ENCODE measurements at places on chromosomes 2 and 18.

GRCh38 chr18:55340998-55341397 lies 247.0 kb downstream of the TCF4 start:
- DNase-seq = no peak

GRCh38 chr2:40511661-40512213 lies 59.8 kb upstream of the SLC8A1 start:
- no peak for DNase-seq

DNA sequence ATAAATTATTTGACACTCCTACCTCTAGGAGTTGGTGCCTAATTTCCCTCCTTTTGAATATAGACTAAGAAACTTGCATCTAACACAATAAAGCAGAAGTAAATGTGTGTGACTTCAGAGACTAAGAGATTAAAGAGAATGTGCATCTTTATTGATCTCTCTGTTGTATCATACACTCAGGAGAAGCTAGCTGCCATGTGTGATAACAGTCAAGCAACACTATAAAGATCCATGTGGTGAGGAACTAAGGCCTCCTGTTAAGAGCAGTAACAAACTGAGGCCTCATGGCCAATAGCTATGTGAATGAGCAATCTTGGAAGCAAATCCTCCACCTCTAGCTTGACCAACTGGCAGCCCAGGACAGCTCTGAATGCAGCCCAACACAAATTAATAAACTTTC lies 3.4 kb downstream of the FANCL start:
- DNase-seq = no peak

- no peak for DNase-seq
Observed at GRCh38 chr18:13287372-13287771, 68.8 kb downstream of the LDLRAD4 start.

DNA sequence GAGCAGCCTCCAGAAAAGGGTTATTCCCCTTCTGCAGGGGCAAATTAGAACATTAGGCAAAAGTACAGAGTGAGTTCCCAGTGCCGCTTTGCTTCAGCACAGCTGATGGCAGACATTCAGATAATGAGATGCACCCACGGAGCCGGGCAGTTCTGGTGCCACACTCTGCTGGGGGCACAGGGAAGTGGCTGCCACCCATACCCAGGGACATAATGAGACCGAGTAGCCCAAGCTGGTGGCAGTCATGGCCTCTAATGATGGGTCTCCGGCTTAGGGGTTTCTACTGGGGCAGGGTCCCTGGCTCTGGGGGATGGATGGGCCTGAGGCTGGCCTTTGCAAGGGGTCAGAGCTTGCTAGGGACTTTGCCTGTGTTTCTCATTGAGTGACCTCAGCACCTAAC lies 26.2 kb downstream of the GLI2 start:
- DNase-seq = no peak

GRCh38 chr2:219552382-219553167 lies 8.7 kb downstream of the TMEM198 start:
- DNase-seq = no peak

GRCh38 chr2:17311106-17311619 lies 207.1 kb downstream of the RAD51AP2 start:
- no peak for DNase-seq

GRCh38 chr18:27004056-27004829 lies 138.7 kb upstream of the AQP4 start:
- no peak for DNase-seq

GRCh38 chr18:36041146-36041545 lies 26.2 kb downstream of the RPRD1A start:
- DNase-seq = no peak

GRCh38 chr2:184646593-184646992 lies 48.3 kb downstream of the ZNF804A start:
- DNase-seq = no peak

GRCh38 chr2:68916226-68916625 lies 36.5 kb downstream of the GKN2 start:
- DNase-seq = no peak

- DNase-seq = no peak
Observed at GRCh38 chr2:15845294-15845693, 95.1 kb upstream of the MYCN start.

- DNase-seq = no peak
Observed at GRCh38 chr2:150292807-150293206, 194.7 kb downstream of the RND3 start.

GRCh38 chr2:34266908-34267697 lies 668.0 kb upstream of the FAM98A start:
- no peak for DNase-seq

DNA sequence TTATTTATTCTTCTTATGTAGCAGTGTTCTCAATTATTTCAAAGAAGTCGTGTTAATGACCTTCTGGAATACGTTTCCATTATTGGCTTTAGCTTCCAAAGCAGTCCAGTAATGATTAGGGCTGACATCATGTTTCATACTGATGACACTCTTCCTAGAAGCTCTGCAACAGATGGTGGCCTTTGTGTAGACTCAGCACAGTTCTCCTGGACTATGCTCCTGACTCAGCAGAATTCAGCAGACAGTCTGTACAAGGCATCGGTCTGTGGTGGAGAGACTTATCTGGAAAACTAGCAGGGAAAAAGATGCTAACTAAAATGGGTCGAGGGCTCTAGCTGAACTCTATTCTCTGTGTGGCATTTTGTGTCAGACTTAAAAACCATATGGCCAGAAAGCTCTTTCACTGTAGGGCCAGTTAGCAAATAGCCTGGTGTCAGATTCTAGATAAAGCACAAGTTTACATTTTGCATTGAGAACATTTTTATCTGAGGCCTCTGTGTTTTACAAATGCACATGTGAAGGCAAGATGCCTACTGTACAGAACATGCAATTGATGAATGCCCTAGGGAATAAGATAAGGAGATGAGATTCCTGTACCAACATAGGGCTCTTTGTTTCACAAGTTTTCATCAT lies 35.1 kb downstream of the GULP1 start:
- DNase-seq = no peak

DNA sequence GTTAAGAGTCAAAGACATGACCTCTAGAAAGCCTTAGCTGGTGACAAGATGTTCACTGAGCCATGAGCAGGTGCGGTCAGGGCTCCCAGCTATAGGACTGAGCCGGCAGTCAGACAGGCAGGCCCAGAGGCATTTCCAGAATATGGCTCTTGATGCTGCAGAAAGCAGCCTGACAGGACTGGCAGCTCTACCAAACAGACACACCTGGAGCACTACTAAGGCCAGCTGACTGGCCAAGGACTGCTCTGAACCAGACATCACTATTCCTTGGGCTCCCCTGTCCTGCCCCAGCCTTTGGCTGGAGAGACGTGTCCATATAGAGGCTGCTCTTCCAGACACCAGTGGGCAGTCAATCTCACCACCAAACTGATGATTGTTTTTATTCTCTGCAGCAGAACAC lies 98.8 kb downstream of the RIF1 start:
- DNase-seq = no peak

- DNase-seq = no peak
Observed at GRCh38 chr2:23618794-23619530, 234.0 kb downstream of the KLHL29 start.

DNA sequence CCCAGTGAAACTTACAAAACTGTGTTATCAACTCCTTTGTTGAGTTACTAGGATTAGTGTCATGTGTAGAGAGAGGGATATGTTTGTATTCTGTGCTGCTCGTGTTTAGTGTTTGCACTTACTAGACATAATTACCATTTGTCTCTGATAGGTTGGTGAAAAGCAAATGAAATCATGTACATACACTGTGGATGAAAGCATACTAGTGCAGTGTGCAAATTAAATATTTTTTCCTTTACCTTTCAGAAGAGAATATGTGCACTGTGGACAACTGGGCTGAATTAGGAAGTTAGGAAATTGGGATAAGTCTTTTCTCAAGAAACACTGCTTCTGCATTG lies 1.2 kb downstream of the KIAA1328 start:
- DNase-seq = no peak

- DNase-seq = no peak
Observed at GRCh38 chr18:13471198-13471845, 252.8 kb downstream of the LDLRAD4 start.

DNA sequence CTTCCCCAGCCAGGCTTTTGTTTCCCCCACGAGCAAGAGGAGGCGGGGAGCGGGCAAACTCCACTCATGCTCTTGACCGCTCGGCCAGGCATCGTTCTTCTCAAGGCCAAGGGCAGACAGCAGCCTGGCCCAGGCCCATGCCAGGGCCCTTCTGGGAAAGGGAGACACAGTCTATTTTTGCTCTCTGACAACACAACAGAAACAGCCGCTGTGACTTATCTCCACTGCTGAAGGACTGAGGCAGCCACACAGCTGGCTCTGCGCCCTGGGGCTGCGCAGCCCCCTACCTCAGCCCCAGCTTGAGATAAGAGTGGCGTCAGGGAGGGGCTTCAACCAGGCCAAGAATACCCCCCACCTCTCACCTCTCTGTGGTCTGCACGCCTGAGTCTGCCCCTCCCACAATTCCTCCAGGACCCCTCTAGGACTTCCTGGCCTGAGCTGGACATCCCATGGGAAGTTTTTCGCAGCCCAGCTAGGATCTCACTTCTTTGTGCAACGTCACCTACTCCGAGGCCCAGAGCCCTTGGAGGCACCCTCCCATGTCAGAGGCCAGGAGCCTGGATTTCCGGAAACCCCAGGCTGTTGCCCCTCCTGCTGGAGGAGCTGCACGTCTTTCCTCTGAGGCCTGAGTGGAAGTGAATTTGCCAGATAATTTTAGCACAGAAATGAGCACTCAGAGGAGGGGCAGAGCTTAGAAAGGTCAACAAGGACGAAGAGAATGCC lies 118.9 kb upstream of the OTOS start:
- DNase-seq = no peak

DNA sequence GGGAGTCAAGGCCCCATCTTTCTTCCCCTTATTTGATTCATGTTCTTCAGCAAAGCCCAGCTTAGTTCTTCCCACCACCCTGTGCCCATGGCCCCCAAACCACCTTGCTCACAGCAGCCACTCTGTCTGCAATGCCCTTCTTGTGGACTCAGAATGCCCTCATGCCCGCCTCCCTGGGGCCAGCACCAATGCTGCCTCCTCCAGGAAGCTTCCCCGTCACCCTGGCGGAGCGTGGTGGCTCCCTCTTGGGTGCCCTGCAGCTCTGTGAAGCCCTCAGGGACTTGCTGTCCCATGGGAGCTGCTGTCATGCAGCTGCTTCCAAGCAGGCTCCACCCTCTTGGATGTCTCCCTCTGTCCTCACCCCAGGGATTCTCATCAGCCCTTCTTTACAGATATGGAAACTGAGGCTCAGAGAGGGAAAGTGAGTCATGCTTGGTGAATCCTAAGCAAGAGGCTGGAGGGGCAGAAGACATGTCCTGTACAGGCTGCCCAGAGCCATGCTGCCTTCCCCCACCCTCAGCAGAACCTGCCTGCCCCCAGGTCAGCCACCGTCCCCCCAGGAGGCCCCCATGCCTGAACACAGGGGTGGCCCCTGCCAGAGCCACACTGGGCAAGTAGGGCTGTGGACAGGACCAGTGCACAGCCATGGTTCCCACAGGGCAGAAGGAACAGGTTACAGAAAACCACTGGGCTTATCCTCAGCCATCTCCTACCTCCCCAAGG lies 11.8 kb upstream of the DUSP2 start:
- DNase-seq = no peak

- no peak for DNase-seq
Observed at GRCh38 chr2:37325625-37326071, 1.0 kb upstream of the PRKD3 start.

- no peak for DNase-seq
Observed at GRCh38 chr2:238669046-238669445, 178.8 kb upstream of the TWIST2 start.

DNA sequence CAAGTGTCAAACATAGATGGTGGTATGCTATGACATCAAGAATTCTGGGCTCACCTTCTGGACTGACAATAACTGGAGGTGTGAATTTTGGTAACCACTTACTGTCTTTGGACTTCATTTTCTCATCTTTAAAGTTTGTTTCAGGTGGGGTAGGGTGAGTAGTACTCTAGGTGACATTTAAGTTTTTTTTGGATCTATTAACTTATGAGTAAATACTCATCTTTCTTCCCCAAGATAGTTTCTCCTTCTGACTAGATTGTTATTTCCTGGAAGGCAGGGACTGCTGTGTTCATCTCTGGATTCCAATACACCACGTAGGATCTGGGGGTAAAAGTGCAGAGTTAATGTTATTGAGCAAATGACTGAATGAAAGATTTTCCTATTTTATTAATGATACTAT lies 55.9 kb downstream of the ICOS start:
- no peak for DNase-seq

DNA sequence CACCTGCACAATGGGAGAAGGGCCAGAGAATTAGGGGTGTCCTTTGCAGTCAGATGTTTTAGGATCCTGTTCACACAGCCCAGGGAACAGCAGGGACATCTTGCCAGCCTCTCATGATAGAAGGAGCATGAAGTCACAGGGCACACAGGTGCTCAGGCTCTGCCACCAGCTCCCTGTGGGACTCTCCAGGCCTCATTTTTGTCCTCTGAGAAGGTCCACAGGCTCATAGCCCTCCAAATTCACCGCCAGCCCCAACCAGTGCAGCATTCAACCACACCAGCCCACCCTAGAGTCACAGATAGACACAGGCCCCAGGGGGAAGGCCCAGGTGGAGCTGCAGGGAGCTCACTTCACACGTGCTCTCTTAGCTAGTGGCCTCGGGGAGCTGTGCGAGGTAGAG lies 391.7 kb downstream of the TNS1 start:
- DNase-seq = no peak

DNA sequence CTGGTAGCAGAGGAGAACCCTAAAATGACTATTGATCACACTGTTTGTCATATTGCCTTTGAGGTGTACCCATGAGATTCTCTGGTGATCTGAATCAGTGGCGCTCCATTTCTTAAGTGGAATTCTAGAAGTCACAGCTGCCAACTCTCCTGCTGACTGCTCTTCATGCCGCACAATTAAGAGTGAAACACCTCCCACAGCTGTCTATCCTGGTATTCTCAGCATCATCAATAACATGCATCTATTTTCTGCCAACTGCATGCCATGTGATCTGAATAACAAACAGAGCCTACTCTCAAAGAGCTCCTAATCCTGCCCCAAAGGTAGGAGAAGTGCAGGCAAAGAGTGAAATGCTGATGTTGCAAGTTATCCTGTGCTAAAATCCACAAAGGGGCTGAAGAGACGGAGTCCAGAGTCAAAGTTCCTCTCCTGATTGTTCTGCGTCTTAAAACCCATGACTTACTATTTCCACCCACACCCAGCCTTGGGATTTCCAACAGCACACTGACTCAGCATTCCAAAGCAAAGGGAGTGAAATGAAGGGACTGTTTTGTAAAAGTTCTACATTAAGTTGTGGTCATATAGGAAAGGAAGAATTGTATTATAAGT lies 13.7 kb upstream of the DAPL1 start:
- DNase-seq = no peak

DNA sequence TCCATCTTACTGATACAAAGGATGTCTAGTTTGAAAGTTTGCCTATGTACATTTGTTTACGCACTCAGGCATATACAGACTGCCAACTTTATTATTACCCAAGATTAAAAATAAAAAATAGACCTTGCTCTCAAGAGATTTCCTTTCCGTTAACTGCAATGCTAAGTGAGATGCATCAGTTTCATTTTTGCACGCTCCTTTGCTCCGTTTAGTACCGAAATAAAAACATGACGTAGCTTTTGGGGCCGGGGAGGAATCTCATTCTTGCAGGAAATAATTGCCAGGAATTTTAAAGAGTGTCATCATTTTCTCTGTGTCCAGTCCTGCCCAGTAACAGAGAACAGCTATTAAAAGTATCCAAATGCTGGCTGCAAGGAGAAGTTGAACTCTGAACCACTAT lies 169.5 kb downstream of the SLC8A1 start:
- no peak for DNase-seq

Data from cortex of kidney (tissue), 1 donor.